ENCODE measurements at places on chromosomes 3 and 15.
A peak's percentile ranks its signal among the peaks of the same experiment; 100 is the strongest.

DNA sequence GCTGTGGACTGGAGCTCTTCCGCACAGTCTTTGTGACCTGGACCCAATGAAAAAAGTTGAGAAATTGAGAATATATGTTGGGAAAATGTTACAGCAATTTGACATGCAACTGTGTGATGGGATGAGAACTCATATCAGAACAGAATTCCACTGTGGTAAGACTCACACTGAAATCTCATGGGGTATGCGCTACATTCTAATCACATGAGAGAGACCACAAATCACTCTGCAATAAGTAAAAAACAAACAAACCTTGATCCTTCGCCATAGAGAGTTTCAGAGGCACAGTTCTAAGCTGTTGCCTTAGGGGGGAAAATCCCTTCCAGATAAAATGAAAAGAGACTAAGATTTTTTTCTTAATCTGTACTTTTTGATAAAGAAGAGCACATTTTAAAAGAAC, 37.3 kb downstream of the LMCD1 start:
- no peak for DNase-seq

DNA sequence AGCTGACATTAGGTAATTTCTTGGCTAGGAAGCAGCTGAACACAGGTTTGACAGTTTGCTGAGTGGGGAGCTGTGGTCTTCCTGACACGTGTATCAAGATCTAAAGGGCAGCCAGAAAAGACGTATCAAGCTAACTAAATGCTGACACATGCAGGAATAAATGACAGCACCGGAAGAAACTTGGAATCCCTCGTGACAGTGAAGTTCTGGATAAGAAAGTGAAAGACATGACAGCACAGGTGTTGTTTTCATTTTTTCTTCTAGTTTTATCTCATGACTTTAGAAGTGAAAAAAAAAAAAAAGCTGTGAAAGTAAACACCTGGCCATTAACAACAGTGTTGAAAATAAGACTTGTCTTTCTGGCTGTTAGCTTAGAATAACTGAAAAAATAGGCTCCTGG, 48.7 kb downstream of the FGF7 start:
- DNase-seq, result no peak

- DNase-seq, result no peak
Measured at GRCh38 chr3:182802413-182803390, 9.4 kb downstream of the ATP11B start.

DNA sequence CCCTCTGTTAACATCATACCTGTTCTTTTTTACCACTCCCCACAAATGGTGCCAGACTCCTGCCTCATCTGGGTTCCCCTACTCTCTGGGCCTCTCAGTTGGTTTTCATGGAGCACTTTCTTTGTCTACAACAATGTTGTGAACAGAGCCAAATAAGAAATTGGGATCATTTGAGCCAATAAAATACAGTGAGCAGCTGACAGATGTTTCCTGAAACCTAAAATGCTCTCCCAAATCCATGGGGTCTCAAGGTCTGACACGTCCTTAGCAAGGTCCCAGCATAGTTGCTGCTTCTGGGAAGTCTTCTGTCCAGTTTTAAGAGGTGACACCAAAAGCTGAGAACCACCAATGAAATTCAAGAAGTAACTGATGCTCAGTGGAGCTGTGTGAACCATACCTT, 1.7 kb downstream of the NMNAT3 start:
- no peak for DNase-seq

- no peak for DNase-seq
Measured at GRCh38 chr15:65960586-65960985, 91.3 kb downstream of the RAB11A start.

- no peak for DNase-seq
Measured at GRCh38 chr3:53040351-53040820, 5.5 kb downstream of the SFMBT1 start.

- no peak for DNase-seq
Measured at GRCh38 chr3:167110901-167111300, 269.2 kb downstream of the ZBBX start.

GRCh38 chr15:55319537-55320237, 665 bp downstream of the PIGB start:
- DNase-seq, result no peak

- DNase-seq, result no peak
Measured at GRCh38 chr3:28949580-28949979, 331.3 kb upstream of the RBMS3 start.

GRCh38 chr15:96079041-96079440, 251.5 kb upstream of the NR2F2 start:
- no peak for DNase-seq

GRCh38 chr3:60917141-60917540, 334.1 kb downstream of the FHIT start:
- peak; percentile 40 for DNase-seq

DNA sequence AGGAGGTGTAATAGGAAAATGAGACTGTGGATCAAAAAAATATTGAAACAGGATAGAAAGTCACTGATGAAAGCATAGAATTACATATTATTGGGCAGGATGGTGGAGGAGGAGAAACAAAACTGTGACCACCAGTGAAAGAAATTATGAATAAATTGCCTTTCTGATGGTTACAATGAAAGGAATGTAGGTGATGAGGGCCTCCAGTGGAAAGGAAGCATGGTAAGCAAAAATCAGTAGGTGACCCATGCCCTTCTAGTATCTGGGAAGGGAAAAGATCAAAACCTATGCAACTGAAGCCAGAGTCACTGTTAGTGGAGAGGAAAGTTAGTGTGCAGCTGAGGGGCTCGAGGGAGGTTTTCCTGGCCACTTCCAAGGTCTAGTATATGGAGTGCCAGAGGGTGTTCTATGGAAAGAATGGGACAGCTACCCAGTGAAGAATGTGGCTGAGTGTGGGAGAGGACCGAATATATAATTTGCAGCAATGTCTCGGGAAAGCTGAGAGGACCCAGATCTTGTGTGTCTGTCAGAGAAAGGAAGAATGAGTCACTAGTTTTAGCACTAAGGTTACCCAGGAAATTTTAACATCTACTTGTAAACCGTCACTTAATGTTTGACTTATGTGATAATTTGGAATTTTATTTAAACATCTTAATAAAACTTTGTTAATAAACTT, 146.2 kb downstream of the NFKBIZ start:
- DNase-seq, result no peak

GRCh38 chr15:59360896-59361295, 11.8 kb downstream of the MYO1E start:
- DNase-seq, result no peak

- DNase-seq, result no peak
Measured at GRCh38 chr3:126558336-126559071, at the start of gene C3orf22. Gene C3orf22, minus strand, starts transcription at chr3:126558932. Its CDS starts 5,542 bp downstream, at chr3:126553390.

DNA sequence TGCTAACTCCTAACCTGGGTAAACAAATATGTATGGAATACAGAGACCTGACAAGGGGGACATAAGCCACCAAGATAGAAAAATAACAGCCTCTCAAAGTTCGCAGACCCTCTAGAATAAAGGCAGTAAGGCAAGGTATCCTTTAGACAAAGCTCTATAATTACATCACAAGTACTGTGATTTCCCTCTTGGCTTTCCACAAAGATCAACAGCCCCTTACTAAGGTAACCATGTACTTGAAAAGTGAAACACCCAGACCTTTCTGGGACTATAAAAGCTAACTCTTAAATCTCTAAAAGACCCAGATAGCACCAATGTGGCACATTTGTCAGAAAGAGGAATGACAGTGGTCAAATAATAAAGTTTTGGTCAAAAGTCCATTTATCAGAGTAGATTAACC, 51.9 kb downstream of the TBL1XR1 start:
- DNase-seq, result no peak

GRCh38 chr3:18738393-18739098, 313.4 kb upstream of the SATB1 start:
- no peak for DNase-seq

DNA sequence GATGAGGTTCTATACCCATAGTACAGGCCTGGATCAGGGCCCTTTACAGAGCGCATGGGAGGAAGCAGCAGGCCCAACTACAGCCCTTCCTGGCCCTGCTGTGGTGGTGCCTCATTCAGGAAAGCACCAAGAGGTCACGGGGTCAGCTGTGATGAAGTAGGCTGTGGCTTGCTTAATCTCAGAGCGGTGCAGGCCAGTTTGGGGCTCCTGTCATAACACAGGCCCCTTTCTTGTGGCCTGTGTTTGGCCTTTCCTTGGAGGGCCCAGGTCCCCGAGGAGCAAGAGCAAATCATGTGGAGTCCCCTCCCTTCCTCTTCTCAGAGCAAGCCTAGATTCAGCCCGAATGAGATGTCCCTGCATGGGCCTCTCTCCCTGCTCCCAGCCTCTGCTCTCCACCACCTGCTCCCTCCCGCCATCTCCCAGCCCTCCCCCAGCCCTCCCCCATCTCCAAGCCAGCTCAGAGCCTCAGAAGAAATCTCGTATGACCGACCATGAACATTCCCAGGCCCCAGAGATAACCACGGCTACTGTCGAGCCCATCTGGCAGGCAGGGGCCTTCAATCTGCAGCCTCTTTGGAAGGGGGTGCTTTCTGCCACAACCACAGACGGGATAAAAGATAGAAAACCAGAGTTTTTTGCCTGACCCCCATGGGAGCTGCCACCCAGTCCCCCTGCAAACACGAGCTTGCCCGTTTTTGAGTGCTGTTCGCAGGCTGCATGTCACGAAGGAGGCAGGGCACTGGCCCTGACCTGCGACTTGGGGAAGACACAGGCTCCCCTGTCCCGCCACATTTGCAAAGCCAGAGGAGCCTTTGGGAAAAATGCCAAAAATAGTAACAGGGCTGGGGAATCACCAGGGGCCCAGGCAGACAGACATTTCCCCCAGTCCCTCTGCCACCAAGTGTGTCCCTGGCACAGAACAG, 32.3 kb upstream of the DUSP7 start:
- no peak for DNase-seq

DNA sequence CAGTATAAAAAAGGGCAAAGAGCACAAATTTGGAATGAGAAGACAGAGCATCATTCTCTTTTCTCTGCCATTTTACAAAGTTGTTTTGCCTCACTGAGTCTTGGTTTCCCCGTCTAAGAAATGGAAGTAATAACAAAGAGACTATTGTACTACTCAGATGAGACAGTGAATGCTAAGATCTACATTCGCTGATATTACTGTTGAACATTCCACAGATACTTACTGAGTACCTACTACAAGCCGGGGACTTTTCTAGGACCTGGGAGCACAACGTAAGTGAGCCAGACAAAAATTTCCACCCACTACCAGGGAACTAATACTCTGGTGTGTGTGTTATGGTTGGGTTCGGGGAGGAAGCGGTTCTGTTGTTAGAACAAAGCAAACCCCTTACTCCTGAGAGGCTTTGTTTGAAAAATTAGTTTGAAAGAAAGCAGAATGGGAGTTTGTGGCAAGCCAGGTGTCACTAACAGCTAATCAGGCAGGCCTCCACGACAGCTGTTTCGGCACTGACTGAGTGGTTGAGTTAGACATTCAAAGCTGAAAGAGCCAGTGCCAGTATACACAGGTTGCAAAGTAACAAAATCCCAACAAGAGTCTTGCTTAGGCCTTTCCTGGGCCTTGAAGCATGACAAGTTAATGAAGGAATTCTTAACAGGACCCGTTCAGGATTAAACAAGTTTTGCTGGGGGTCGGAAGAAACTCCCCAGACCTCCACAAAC, 458.3 kb downstream of the EDEM1 start:
- DNase-seq, result no peak

DNA sequence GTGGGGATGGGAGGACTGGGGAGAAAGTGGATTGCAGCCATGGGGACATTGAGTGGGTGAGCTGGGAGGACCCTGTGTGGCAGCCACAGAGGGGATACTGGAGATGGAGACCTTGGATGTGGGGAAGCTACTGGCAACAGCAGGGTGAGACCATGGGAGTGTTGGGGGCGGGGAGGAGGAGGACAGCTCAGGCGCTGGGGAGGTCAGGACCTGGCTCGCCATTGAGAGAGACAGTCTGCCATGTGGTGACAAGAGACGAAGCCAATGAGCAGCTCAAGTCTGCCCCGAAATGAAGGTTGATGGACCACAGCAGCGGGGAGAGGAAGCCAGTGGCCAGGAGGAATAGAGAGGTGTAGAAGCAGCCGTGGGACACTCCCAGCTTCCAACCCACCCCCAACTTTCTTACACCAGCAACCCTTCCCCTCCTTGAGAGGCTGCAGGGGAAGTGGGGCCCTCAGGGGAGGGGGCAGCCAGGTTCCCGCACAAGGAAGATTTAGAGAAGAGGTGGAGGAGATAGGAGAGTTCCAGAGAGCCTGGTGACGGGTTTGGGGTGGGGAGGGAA, 118.1 kb downstream of the ASB7 start:
- DNase-seq, result no peak

GRCh38 chr3:152183473-152183872, 85.3 kb upstream of the MBNL1 start:
- peak; percentile 72 for DNase-seq

DNA sequence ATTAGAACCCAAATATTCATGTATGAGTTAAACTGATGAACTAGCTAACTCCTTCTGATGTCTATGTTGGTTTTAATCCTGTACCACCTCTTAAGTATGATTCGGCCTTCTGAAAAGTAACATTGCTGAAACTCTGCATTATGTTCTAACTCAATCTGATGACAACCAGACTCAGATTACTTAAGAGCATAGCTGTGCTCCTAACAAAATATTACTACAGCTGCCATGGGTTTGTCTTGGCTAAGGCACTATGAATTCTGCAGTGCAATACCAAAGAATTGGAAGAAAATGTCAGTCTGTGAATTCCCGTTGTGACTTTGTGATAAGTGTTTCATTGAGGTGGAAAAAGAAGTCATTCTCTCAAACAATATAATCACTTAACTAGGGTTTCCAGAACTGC, 224.4 kb downstream of the ZMAT3 start:
- DNase-seq, result no peak

- DNase-seq, result no peak
Measured at GRCh38 chr3:71076361-71077002, 507.0 kb downstream of the FOXP1 start.

DNA sequence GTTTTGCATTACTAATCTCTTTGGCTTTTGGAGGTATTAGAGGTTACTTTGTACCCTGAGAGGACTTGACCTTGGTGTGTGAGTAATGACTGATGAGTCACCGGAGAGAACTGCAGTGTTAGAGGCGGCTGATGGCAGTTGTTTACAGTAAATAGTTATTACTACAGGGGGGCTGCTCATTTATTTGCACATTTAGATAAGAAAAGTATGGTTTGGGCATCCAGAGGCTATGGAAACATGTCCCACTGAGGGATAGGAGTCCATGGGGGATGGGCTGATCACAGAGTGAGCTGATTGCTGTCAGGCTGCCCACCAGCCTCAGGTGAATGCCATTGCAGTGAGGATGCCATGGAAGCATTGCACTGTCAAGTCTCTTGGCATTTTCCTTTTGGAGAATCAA, 17.3 kb upstream of the STAC start:
- DNase-seq, result no peak

GRCh38 chr15:75758071-75758872, 45.6 kb upstream of the CSPG4 start:
- peak; percentile 82 for DNase-seq

Measured in NCI-H524 treated with DMSO at 0.1 percent for 48 hours (cell line).